ENCODE measurements at places on chromosomes 12 and 14.

DNA sequence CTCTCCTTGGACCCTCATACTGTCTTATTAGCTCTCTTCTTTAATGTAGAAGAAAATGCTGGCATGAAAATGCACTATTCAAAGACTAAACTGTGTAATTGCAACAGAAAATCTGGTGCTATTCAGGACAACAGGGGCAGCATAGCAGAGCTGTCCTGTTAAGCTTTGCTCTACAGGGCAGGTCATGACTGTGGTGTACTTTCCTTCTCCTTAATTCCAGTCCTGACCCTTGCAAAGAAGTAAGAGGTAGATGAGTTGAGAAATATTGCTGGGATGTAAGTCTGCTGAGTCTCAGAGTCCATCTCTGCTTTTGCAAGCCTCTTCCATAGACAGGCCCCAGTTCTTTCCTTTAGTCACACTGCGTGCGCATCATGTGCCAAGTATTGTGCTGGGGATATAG is 52.6 kb upstream of the STK38L start:
- no peak for DNase-seq

DNA sequence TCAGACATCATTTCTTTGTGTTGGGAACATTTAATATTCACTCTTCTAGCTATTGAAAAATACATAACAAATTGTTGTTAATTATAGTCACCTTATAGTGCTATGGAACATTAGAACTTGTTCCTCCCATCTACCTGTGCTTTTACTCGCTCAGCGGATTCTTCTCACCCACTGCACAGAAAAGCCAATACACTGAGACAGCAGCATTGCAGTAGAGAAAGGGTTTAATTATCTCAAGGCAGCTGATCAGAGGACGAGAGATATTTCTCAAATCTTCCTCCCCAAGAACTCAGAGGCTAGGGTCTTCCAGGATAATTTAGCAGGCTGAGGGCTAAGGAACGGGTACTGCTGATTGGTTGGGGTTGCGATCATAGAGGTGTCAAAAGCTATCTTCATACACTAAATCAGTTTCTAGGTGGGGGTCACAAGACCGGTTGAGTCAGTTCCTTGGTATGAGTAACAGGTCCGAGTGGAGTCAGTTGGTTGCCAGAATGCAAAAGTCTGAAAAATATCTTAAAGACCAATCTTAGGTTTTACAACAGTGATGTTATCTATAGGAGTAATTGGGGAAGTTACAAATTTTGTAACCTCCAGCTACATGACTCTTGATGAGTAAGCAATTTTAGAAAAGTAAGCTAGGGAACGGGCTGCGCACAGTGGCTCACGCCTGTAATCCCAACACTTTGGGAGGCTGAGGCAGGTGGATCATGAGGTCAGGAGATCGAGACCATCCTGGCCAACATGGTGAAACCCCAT is 173.1 kb downstream of the FBXL14 start:
- no peak for DNase-seq

- DNase-seq = no peak
Measured at GRCh38 chr14:49934646-49935045, 41.8 kb downstream of the ARF6 start.

- DNase-seq = no peak
Measured at GRCh38 chr14:89399594-89400068, 17.4 kb downstream of the FOXN3 start.

- no peak for DNase-seq
Measured at GRCh38 chr14:92906823-92907222, 16.1 kb upstream of the CHGA start.

- no peak for DNase-seq
Measured at GRCh38 chr14:63470962-63471793, 72.0 kb downstream of the PPP2R5E start.

DNA sequence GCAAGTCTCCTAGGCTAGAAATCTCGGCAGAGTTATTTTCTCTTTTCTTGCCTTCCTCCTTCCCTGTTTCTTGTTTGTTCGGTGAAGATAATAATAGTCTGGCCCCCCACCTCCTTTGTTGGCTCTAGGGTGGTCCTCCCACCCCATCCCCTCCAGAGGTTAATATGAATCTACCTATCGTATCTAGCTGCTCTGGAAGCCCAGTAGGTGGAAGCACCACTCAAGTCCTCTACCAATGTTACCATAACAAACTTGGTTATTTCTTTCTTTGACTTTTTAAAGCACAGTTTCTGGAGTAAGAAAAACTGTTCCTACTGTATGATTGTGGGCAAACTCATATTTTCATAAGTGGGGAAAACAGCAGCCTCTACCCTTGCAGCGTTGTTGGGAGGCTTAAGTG is 19.7 kb upstream of the GRIP1 start:
- DNase-seq = no peak

DNA sequence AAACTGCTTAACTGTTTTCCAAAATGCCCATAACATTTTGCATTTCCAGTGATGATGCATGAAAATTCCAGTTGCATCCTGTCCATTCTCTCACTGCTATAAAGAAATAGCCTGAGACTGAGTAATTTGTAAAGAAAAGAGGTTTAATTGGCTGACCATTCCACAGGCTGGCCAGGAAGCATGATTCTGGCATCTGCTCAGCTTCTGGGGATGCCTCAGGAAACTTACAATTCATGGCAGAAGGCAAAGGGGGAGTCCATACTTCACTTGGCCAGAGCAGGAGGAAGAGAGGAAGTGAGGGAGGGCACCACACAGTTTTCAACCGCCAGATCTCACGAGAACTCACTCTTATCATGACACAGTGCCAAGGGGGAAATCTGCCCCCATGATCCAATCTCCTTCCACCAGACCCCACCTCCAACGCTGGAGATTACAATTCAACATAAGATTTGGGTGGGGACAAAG is 18.2 kb upstream of the CLEC2D start:
- DNase-seq = no peak

GRCh38 chr12:132419631-132420246 is 70.2 kb upstream of the FBRSL1 start:
- DNase-seq = no peak

- no peak for DNase-seq
Measured at GRCh38 chr12:44829045-44829444, 47.1 kb downstream of the NELL2 start.

GRCh38 chr12:5078423-5078822 is 34.7 kb downstream of the KCNA5 start:
- no peak for DNase-seq

DNA sequence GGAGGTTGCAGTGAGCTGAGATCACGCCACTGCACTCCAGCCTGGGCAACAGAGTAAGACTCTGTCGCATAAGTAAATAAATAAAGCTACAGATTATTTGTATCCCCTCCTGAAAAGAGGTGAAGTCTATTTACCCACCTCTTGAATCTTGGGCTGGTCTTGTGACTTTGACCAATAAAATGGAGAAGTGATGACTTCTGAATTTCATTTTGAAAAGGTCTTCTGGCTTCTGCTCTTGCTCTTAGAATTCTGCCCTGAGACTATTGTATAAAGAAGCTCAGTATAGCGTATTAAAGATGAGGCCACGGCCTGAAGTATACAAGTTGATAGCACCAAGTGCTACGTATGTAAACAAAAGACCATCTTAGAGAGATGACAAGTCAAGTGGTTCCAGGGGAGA is 88.3 kb upstream of the AMN1 start:
- no peak for DNase-seq

DNA sequence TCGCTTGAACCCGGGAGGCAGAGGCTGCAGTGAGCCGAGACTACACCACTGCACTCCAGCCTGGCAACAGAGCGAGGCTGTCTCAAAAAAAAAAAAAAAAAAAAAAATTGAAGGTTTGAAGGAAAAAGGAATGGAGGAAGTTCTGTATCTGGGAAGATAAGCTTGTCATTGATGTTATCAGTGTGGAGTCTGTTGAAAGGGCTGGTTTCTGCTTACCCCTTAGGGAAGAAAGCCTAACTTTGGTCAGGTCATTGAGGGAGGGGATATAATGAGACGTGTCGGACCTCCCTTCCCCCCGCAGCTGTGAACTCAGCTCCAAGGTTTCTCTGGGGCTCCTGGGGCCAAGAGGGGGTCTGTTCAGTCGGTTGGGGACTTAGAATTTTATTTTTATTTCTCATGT is 16.4 kb downstream of the DAO start:
- DNase-seq = no peak

All from GM12891 (cell line).